Fibroblast of upper back skin (primary cell): ENCODE measurements at places on chromosomes 5 and 9.
A peak's percentile ranks its signal among the peaks of the same experiment; 100 is the strongest.

GRCh38 chr5:93611976-93612854 is 29.2 kb downstream of the NR2F1 start:
- DNase-seq = no peak

- DNase-seq = peak; percentile 87
Measured at GRCh38 chr5:172931001-172931536, 28.2 kb upstream of the RPL26L1 start.

DNA sequence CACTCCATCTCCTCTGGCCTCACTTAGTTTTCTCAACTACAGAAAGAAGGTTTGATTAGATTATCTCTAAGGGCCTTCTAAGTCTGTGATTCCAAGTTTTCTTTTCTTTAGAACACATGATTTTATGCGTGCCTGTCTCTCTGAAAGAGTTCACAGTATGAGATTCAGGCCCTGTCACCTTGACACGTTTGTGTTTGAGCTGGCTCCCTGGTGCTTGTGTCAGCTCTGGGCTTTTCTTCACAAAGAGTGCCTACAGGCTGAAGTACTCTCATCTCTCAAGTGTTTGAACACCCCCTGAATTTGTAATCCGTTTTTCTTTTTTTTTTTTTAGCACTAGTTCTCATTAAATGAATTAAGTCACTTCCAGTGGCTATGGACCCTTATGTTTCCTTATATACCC is 306.9 kb upstream of the C9orf72 start:
- no peak for DNase-seq

DNA sequence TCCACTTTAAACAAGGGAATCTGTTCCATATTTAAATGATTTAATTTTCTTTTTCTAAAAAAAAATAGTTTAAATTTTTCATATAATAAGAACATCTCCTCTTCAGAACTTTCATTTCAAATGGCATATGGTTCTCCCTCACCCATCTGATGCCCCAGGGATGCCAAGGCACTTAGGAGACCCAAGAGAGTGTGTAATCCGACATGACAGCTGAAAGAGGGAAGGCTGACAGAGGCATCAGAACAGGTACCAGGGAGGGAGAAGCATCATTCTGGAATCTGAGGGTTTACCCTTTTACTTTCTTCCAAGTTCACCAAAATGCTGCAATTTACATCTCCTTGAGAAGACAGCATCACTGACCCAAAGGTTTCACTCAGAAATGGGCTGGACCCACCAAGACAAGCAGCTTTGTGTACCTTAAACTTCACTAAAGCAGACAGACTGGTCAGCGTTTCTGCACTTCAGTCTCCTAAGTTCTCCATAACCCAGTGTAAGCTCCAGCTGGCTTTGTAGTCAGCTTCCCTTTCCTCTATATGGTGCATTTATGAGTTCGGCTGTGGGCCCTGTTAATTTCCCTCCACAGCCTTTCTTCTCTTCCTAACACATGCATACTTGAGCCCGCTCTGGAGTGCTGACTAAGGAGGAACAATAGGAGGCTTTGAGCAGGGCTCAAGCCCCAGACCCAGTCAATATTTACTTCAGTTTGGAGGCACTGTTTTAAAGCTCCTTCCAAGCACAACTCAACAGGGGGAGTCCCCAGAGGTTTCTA is 17.7 kb downstream of the EFNA5 start:
- DNase-seq = no peak

- DNase-seq = no peak
Measured at GRCh38 chr5:168057905-168058304, 233.5 kb upstream of the WWC1 start.

- no peak for DNase-seq
Measured at GRCh38 chr5:5652181-5652580, 229.7 kb downstream of the ICE1 start.

DNA sequence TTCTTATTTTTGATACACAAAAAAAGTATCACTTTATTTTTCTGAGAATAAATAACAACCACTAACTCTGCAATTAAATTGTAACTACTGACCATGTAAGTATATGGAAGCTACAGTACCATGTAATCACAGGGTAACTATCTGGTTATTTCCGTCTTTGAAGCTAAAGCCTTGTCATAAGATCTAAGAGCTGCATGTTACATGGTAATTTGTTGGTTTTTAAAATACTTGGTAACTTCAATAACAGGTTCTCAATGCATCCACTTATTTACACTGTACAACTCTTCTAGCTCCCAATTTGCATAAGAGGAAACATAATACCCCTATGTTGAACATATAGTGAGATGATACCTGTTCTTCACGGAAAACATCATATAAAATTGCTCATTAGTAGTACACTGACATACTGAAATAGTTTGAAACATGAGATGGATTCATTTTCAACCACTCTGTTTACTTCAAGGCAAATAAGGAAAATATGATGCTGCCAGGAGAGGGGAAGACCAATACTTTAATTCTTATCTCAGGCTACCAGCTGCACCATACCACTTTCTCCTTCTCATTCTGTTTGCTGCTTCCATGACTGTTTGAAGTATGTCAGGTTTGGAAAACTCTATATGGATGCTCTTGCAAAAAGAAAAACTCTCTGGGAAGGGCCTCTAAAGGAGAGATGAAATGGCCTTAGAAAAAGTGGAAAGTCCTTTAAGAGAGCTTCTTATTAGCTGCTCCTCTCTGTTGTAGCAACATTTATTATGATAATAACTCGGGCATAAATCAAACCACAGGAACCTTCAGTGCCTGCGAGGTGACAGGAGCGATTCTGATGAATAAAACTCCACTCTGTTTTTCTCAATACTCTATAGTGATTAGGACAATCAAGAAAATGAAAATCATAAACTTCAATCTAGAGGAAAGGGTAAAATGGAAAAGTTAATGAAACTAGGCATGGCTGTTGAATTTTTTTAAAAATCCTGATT is 150.2 kb downstream of the KIAA0825 start:
- no peak for DNase-seq

DNA sequence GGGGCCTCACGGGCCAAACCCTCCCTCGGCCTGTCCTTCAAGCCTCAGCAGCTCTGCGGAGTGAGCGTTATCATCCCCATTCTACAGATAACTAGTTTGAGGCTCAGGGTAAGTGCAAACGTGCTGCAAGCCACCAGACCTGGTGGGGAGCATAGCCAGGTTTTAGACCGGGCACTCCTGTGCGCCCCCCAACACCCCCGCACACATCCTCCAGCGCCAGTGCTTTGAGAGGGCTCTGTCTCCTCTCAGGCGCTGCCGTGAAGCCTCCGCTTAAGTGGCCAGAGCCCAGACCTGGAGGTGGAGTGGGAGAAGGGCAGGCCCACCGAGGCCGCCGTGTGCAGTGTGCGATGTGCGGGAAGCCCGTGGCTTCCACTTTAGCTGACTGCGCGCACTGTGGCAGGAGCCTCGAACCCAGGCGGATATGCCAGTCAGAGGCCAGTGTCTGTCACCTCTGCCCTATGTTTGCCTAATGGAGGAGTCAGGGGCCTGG is 1.6 kb upstream of the MGAT1 start:
- no peak for DNase-seq

GRCh38 chr5:126640866-126641265 is 40.1 kb downstream of the PHAX start:
- DNase-seq = no peak

DNA sequence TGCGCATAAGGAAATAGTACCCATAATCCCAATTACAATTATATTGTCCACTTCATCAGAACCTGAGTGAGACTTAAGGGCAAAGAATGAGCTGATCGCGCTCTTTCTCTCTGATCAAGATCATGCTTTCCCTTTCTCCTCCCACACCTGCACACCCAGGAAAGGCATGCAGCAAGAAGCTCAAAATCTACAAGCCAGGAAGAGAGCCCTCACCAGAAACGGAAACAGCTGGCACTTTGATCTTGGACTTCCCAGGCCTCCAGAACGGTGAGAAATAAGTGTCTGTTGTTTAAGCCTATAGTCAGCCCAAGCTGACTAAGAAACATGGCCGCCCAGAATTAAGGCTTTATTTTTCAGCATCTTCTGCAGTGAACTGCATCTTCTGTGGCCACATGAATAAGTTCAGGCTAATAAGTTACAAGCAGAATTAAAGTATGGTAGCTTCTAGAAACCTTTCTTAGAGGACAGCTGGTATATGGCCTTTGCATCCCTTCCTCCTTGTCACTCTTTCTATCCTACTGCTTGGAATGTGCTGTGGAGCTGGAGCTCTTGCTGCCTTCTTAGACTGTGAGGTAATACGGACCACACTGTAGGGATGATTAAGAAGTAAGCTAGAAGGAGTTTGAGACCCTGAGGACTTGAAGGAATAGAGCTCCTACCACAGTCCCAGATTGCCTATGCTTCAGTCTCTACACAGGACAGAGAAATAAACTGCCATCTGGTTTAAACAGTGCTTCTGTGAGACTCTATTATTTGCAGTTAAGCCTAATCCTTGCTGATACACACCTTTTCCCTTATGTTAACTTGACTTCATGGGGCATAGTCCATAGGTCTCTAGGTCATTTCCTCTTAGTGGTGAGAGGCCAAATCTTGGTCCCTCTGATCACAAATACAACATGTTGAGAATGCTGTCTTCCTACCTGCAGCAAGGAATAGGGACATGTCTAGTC is 17.2 kb downstream of the OR2S2 start:
- DNase-seq = peak; percentile 43

DNA sequence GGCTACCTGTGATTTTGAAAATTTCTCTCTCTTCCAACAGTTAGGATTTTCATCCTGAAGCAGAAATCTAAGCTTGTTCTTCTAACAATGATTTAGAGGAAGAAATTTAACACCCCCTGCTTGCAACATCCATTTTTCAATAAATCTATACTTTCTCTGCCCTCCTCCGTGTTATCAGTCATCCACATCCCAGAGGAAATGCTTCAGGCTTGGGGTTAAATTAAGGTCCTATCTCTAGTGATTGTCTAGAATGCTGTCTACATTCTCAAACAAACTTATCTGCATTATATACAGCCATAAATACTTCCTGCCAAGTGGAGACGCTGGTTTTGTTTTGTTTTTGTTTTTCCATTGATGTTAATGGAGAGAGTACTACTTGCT is 371.0 kb downstream of the CSNK1G3 start:
- DNase-seq = peak; percentile 38

DNA sequence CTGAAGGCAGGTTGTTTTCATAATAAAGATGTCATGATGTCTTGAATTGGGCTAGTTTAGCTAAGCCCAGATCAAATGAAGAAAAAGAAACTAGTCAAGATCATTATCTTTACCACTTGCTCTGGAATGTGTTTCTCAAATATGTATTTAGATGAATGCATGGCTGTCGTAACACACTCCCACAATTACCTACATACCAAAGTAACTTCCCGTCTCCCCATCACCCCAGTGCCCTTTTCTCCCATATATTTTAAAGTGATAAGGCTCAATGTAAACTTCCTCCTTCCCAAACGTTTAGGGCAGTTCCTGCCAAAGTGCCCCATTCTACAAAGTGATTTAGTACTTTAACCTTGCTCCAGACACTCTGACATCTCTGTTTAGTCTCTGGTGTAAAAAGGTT is 61.4 kb downstream of the SLC1A3 start:
- no peak for DNase-seq

- DNase-seq = peak; percentile 25
Measured at GRCh38 chr9:110452227-110452801, 114.7 kb upstream of the TXNDC8 start.

- DNase-seq = no peak
Measured at GRCh38 chr9:74500584-74500924, 3.4 kb downstream of the RORB start.

- no peak for DNase-seq
Measured at GRCh38 chr5:111238431-111239225, 14.4 kb downstream of the CAMK4 start.

GRCh38 chr5:109378095-109378494 is 31.7 kb downstream of the PJA2 start:
- no peak for DNase-seq

- peak; percentile 61 for DNase-seq
Measured at GRCh38 chr9:22307013-22307711, 139.5 kb upstream of the DMRTA1 start.

DNA sequence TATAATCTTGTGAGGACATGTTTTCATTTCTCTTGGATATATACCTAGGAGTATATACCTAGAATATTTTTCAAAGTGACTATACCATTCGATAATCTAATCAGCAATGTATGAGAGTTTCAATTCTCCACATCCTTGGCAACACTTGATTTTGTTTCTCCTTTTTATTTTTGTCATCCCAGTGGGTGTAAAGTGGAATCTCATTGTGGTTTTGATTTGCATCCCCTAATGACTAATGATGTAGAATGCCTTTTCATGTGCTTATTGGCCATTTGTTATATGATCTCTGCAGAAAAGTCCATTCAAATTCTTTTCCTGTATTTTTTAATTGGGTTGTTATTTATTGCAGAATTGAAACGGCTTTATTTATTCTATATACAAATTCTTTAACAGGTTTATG is 15.2 kb downstream of the ZCCHC9 start:
- no peak for DNase-seq

GRCh38 chr5:83031381-83031780 is 45.8 kb downstream of the TMEM167A start:
- DNase-seq = no peak

DNA sequence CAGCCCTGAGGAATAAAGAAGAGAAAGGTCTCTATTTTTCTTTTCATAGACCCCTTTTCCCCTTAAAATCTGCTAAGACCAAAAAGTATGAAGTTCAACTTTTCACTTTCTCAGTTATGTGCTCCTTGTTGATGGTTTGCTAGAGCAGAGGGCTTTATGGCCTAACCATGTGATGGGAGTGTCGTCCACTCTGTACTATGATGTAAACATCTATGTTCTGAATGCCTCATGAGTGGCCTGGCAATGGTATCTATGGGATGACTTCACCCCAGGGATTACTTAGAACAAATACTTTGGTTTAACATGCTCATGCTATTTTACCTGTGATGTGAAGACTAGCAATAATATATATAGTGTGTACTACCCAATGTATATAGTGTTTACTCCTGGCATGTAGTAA is 43.7 kb upstream of the MIER3 start:
- DNase-seq = no peak

DNA sequence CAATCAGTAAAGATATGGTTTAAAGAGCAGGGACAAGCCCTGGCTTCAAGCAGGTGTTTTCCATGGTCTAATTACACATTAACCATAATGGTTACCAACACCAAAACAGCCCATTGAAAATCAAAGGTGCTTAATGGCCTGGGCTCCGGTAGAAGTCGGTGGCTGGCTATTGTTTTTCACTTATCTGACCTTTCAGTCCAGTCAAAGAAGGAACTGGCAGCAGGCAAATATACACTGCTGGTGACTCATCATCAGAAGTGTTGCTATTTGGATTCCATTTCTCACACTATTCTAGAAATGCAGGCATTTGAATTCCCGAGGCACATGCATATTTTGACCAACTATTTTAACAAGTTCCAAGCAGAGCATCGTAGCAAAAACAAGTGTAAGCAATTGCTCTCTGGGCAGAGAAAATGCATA is 26.3 kb upstream of the GABRP start:
- DNase-seq = peak; percentile 18

- DNase-seq = no peak
Measured at GRCh38 chr9:6473151-6473550, 60.2 kb downstream of the UHRF2 start.
